CD4-positive, alpha-beta T cell (primary cell): ENCODE measurements at places on chromosomes 5 and 9.
A peak's percentile ranks its signal among the peaks of the same experiment; 100 is the strongest.

DNA sequence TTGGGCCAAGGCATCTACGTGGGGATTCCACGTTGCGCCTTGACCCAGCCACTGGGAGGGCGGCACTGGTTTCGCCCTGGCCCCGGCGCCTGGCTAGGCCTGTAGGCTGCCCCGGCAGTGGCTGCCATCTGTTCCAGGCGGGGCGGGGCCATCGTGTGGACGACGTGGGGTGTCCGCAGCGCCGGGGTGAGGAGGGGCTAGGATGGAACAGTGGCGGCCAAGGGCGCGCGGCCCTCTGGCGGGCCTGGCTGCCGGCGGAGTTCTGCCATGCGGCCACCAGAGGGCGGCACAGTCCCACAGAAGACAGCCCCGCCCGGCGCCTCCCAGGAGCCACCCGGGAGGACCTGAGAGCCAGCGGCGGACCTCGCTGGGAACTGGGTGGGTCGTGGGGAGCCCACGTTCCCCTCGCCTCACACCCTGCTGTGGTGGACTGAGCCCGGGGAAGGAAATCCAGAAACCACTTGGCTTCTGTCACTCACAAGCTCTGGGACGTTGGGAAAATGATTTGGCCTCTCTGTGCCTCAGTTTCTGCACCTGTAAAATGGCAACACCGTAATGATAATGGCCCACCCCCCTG, 22.6 kb upstream of the RAPGEF1 start:
- H3K36me3 ChIP-seq: no peaks in the 10 kb centered on the region
- no peaks in the 10 kb centered on the region for H3K27me3 ChIP-seq
- H3K27ac ChIP-seq: no peak overlapping the region
- peaks cover 7% of the 10 kb centered on the region for H3K4me1 ChIP-seq
- no peak overlapping the region for H3K4me3 ChIP-seq
- peak; percentile 73 for DNase-seq

DNA sequence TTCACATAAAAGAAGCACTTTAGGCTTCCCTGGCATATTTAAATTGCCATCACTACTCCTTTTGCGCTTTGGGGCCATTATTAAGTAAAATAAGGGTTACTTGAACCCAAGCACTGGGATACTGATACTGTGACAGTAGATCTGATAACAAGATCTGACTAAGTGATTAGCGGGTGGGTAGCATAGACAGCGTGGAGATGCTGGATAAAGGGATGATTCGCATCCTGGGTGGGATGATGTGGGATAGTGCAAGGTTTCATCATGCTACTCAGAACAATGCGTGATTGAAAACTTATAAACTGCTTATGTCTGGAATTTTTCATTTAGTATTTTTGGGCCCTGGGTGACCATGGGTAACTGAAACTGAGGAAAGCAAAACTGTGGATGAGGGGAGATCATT, 75.1 kb downstream of the PTTG1 start:
- H3K4me1 ChIP-seq: no peaks in the 10 kb centered on the region
- H3K27me3 ChIP-seq: no peaks in the 10 kb centered on the region
- H3K27ac ChIP-seq: no peak overlapping the region
- DNase-seq: no peak
- H3K36me3 ChIP-seq: no peaks in the 10 kb centered on the region

DNA sequence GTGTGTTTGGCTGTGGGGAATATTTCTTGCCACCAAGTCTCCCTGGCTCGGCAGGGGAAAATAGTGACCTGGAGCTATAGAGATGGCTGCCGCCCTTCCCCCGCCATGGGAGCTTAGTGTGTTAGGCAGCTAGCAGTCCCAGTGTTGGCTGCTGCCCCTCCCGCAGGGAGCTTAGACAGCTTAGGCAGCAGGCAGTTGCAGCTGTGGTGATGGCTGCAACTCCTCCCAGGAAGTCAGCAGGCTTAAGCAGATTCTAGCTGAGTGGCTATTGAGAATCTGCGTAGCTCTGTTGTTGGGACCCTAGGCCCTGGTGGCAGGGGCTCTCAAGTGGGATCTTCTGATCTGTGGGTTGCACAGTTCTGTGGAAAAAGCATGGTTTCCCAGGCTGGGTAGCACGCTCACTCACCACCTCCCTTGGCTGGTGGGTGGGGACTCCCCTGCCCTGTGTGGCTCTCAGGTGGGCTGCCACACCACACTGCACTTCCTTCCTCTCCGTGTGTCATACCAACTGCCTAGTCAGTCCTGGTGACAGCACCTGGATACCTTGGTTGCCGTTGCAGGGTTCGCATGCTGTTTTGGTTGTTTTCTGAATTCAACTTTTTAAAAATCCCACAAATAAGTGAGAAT, 9.3 kb downstream of the OR1N2 start:
- H3K27ac ChIP-seq: no peak overlapping the region
- no peaks in the 10 kb centered on the region for H3K36me3 ChIP-seq
- H3K27me3 ChIP-seq: no peaks in the 10 kb centered on the region
- H3K4me3 ChIP-seq: no peak overlapping the region
- no peak for DNase-seq
- no peaks in the 10 kb centered on the region for H3K4me1 ChIP-seq

- H3K27me3 ChIP-seq: no peaks in the 10 kb centered on the region
- H3K36me3 ChIP-seq: no peaks in the 10 kb centered on the region
- H3K4me1 ChIP-seq: no peaks in the 10 kb centered on the region
- no peak for DNase-seq
- no peak overlapping the region for H3K27ac ChIP-seq
- no peak overlapping the region for H3K4me3 ChIP-seq
These were observed 549.2 kb upstream of the DMAC1 start for GRCh38 chr9:8348756-8349155.

DNA sequence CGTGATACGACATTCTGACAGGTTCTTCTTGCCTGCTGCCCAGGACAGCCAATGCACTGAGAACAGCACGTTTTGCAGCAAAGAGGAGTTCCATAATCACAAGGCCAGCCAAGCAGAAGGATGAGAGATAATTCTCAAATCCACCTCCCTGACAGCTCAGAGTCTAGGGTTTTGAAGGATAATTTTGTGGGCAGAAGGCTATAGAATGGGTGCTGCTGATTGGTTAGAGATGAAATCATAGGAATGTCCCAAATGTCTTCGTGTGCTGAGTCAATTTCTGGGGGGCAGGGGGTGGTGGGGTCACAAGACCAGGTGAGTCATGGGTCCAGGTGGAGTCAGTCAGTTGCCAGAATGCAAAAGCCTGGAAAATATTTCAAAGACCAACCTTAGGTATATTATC, 175.5 kb upstream of the SLC30A5 start:
- H3K27me3 ChIP-seq: no peaks in the 10 kb centered on the region
- no peaks in the 10 kb centered on the region for H3K4me1 ChIP-seq
- no peak overlapping the region for H3K27ac ChIP-seq
- H3K36me3 ChIP-seq: no peaks in the 10 kb centered on the region
- no peak for DNase-seq

DNA sequence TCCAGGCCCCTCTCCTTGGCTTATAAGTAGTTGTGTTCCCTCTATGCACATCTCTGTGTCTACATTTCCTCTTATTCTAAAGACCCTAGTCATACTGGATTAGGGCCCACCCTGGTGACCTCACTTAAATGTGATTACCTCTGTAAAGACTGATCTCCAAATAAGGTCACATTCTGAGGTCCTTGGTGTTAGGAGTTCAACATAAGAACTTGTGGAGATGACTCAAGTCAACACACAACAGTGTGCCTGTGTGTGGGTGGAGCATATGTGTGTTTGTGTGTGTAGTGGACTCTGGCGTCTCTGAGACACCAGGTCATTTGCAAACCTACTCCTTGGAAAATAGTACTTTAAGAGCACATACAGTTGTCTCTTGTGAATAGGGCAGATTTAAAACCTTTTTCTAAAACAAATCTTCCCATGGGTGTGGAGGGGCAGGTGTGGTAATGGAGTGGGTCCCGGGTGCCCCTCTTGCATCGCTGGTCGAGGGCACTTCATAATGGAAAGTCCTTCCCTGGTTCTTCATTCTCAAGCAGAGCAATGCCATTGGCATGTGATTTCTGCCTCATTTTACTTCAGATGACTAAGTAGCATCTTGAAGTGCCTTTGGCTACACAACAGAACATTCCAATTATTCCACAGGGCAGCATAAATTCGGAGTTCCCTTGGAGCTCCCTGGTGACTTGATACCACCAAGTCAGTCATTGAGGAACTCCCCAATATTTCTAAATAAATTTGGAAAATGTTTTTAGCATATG, 84.4 kb downstream of the C9orf152 start:
- DNase-seq: no peak
- H3K4me3 ChIP-seq: no peak overlapping the region
- H3K36me3 ChIP-seq: no peaks in the 10 kb centered on the region
